ENCODE measurements at places on chromosomes 6 and 20.

GRCh38 chr20:58622671-58623578 lies 28.2 kb upstream of the STX16 start:
- DNase-seq, result no peak

DNA sequence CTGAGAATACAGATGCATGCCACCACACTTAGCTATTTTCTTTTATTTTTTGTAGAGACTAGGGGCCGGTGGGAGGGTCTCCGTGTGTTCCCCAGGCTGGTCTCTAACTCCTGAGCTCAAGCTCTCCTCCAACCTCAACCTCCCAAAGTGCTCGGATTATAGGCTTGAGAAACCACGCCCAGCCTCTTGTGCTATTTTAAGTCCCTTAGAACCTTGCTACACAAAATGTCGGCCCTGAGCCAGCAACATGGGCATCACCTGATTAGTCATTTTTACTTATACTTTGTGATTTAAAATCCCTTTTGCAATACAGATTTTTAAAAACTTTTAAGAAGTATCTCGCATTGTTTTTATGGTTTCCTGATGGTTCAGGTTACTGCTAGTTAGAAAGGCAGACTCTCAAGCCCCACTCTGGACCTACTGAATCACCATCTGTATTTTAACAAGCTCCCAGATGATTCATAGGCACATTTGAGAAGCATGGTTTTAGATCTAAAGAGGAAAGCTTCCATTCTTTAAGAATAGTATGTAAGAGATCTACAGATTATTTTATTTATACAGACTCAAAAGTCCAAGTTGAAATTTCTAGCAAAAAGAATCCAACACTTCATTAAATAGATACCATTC lies 186.3 kb downstream of the PTPRT start:
- no peak for DNase-seq

DNA sequence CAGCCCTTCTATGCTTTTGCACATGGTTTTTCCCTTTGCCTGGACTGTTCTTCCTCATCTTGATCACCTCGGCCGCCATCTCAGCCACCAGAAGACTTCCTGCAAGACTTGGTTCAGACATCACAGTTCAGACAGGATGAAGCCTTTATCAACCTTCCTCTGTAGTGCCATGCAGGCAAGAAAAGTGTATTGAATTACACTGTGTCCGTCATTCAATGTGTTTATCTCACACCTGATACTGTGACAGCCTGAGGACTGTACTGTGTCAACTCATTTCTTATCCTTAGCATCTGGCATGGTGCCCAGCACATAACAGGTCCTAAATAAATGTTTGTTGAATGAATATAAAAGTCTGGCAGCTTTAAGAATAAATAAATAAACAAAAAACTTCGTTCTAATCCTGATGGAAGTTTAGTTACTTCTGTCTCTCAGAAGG lies 133.3 kb upstream of the MAN1A1 start:
- no peak for DNase-seq

DNA sequence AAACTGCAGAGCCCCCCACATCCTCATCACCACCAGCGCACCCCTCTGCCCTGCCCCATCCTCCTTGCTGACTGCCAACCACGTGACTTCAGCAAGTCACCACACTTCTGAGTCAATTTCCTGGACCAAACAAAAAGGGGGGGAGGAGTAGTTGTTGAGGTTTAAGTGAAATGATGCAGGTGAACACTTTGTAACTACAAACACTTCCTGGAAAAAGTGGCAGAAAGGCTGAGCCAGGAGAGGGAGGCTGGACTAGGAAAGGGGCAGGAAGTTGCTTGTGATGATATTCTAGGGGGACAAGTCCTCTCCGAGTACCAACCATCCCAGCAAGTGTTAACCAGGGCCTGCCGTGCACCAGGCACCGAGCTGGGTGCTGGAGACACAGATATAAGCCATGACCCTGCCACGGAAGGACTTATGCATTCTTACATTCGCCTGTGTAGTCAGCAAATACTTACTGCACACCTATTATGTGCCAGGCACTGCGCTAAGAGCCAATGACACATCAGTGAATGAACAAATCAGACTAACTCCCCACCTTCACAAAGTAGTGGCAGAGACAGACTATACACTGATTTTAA lies 67.3 kb downstream of the PREX1 start:
- no peak for DNase-seq

DNA sequence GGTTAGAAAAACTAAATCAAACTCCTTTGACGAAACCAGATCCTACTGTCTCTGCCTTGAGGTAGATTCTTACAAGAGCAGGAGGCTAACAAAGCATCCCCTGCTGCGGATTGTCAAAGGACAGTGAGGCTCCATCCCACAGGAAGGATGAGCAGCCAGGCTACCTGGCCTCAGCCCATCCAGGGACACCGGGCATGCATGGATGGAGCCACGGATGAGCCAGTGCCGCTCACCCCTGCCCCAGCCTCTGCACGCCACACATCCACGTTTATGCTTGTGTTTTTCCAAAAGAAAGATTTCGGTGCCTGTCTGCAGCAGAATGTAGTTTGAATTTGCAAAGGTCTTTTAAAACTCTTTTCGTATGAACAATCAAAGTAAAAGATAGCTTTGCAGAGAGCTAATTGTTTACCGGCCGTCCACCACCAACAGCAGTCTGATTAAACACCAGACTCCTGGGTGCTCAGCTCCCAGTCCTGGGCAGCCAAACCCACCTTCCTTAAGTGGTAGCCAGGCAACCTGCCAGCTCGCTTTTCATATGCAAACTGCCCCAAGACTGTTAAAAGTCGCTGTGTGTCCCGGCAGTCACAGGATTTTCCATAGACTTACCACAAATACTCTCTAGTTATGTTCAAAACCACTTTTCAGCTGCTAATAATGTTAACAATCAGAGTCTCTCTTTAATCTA lies 999 bp downstream of the THBS2 start:
- DNase-seq, result no peak

DNA sequence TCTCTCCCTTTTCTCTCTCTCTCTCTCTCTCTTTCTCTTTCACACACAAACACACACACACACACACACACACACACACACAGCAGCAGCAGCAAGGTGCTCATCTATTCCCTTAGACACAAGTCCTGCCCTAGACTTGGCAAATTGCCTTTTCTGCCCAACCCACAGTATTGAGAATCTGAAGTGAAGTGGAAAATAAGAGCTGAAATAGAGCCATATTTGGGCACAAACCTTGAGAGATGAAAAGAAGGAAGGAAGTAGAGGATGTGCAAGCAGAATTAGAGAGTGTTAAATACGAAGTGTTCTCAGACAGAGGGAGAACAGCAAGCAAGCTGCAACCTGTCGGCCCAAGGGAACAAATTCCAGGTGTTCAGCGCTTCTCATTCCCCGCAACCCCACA lies 557.5 kb upstream of the NOX3 start:
- no peak for DNase-seq

GRCh38 chr6:75926293-75927168 lies 145.9 kb downstream of the IMPG1 start:
- DNase-seq, result no peak

GRCh38 chr6:65771946-65772345 lies 64.9 kb upstream of the EYS start:
- no peak for DNase-seq

- no peak for DNase-seq
Observed at GRCh38 chr6:49743429-49743828, 759 bp downstream of the CRISP3 start.

DNA sequence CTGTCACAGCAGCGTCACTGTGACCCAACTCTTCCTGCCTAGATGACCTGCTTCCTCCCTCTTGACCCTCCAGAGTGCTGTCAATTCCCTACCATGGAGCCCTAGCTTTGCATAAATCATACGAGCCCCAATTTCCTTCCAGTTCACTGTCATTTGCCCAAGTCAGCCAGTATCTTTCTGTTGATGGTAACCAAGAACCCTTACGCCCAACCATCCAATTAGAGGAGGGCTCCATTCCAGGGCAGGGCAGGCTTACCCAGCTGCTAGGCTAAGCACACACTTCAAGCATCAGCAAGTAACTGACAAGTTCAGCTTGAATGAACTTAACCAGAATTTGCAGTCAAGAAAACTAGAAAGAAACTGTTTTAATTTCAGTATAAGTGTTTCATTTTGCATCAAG lies 25.7 kb downstream of the WFDC3 start:
- no peak for DNase-seq

- DNase-seq, result no peak
Observed at GRCh38 chr6:117870486-117871242, 36.4 kb upstream of the SLC35F1 start.

- no peak for DNase-seq
Observed at GRCh38 chr6:21597801-21598673, 4.5 kb downstream of the SOX4 start.

DNA sequence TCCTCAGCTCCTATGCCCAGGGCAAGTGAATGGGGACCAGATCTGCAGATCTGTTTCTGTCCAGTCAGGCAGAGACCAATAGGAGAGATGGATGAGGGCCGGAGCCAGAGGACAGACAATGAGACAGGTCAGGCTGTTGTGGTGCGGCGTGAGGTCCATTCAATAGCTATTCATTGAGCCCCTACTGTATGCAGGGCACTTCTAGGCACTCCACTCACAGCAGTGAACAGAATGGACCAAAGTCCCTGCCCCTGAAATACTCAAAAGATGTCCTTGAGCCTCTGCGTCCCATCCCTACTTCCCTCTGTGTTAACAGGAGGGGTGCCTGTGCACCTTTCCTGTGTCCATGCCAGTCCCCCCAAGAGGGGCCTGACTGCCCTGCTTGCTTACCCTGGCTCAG lies 8.5 kb upstream of the TULP1 start:
- DNase-seq, result no peak

GRCh38 chr6:125754566-125754965 lies 5.1 kb downstream of the HEY2 start:
- no peak for DNase-seq

GRCh38 chr20:35207950-35208611 lies 18.4 kb upstream of the MMP24 start:
- DNase-seq, result no peak

DNA sequence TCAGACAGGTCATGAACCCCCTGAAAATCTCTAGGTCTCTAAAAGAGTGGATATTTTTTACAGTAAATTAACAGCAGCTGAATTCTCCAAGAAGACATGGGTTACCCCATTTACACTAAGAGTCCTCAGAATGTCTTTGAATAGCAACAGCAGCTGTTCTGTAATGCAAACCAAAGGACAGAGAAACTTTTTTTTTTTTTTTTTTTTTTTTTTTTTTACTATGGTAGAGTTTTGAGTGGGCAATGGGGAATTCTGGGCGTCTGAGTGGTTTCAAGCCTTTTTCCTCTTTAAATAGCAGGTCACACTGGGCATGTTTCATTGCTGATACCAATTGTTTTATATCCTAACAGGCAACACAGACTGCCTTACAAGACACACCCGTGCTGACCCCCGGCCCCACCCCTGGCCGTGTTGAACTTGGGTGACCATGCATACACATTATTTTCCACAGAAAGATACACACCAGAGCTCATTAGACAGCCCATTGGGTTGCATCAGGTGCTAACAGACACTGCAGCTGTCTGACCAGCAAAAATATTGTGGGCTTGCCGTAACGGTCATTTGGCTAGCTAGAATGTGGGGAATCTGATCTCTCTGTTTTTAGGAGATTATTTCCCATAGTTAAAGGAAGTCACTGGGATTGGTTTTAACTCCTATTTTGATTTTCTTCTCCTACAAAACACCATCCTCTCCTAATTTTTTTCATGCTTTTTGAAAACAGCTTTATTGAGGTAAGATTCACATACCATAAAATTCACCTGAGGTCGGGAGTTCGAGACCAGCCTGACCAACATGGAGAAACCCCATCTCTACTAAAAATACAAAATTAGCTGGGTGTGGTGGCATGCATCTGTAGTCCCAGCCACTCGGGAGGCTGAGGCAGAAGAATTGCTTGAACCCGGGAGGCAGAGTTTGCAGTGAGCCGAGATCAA lies 26.7 kb upstream of the IRF4 start:
- no peak for DNase-seq

DNA sequence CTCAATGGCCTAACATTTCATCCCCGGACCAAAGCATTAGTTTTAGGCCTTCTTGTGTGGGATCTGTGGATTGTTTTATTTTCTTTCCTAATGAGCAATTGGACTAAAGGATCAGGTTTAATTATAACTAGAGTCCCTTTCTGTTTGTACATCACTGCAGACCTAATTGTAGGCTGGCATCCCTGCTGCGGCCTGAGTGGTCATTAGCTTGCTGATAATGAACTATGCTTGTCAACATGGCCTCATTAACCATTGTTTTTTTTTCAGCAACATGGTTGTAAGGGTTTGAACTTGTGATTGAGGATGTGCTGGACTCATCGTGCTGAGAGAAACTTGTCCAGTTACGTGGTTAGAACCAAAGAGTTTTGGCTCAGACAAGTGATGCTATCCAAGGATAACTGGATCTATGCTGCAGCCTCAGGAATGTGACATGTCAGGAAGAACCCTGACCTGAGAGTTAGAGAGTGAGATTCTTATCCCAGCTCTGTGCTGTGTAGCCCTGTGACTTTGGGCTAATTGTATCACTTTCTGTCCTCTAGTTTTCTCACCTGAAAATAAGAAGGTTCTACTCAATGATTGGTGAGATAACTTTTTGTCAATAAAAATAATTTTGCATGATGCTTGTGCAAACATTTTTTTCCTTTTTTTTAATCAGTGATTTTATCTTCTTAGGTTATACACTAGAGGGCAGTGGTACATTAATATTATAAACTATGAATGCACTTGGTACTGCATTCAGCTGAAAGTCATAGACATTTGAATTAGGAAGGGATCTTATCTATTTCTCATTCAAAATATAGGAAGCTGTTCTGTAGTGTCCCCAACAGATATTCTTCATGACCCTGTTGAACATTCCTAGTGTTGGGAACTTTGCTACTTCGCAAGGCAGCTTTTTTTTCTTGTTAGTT lies 140.9 kb downstream of the RNF144B start:
- DNase-seq, result no peak

DNA sequence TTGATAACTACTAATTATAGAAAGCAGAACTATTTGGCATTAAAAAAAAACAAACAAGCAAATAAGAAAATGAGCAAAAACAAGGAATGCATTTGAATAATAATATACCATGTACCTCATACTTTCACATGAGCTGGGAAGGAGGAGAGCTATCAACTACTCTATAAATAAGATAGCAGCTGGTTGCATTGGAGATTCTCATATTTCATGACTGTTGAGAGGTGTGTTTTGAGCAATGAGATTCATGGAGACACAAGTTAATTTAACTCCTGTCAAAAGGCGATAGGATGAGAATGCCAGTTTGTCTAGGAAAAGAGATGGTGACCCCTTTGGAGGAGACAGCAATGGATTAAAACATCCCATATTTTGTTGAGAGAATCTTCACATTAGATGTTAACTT lies 348.8 kb upstream of the SPTLC3 start:
- DNase-seq, result no peak

- DNase-seq, result no peak
Observed at GRCh38 chr6:144372611-144373594, 87.8 kb downstream of the UTRN start.

GRCh38 chr20:40835321-40835720 lies 146.3 kb upstream of the MAFB start:
- DNase-seq, result no peak

DNA sequence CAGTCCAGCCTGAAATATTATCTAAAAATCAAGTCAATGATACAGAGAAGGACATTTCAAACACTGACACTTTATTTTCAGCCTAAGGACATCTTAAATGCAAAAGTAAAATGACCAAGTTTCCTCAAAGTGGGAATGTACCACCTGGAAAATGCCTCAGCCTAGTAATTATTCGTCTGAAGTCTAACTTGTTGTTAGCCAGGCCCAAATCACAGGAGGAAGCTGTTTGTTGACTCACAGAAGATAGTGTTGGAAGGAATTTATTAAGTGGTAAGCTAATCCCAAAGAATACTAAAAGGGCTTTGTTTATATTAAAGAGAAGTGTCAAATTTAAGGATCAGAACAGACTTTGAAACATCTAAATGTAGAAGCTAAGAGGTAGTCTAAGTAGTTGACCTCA lies 2.5 kb downstream of the PDE7B start:
- no peak for DNase-seq

All from GM04503 (cell line).